ENCODE measurements at places on chromosomes 12 and 14.

- no peak for DNase-seq
These were observed 94.1 kb downstream of the PHETA1 start for GRCh38 chr12:111274777-111275176.

GRCh38 chr12:104423273-104423672 lies 33.5 kb upstream of the CHST11 start:
- no peak for DNase-seq

GRCh38 chr14:67536087-67536486 lies 3.0 kb downstream of the PLEKHH1 start:
- no peak for DNase-seq

DNA sequence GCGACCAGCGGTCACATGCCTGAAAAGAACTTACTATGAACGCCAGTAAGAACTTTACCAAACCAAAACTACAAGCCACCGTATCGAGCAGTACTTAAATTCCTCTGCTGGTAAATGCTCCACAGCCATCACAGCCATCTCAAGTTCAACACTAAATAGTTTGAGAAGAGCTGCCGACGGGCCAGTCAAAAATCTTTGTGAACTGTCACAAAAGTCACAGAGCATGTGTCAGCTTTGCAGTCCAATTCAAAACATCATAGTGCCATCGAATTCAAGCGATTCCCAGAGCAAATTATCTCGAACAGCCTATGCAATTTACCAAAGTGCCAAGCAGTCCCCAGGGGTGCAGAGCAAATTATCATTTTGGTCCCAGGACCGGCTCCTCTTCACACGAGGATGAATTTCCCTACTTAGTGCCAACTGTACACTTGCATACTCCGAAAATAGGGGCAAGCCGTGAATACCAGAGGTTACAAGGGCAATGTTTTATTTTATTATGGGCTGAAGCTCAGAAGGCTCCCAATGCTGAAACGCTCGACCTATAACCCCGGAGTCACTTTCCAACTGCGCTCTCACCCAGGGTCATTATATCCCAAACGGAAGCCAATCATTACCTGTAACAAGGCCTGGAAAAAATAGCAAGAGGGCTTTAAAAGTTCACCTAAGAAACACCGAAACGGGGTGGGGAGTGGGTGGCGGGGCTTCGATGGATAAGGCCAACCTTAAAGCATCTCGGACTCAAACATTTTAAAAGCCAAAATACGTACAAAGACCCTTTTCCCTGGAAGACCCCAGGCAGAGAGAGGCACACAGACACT lies 1.1 kb downstream of the LRP6 start:
- no peak for DNase-seq

GRCh38 chr12:71440345-71440762 lies 756 bp downstream of the LGR5 start:
- DNase-seq, result no peak

DNA sequence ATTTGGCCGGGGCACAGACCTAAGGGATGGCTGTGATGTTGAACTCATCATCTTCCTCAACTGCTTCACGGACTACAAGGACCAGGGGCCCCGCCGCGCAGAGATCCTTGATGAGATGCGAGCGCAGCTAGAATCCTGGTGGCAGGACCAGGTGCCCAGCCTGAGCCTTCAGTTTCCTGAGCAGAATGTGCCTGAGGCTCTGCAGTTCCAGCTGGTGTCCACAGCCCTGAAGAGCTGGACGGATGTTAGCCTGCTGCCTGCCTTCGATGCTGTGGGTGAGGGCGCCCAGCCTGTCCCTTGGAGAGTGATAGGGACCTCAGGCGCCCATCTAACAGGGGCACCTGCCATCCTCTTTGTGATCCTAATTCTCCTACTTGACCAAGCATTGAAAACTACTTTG lies 12.4 kb downstream of the OAS3 start:
- no peak for DNase-seq

- no peak for DNase-seq
These were observed 28.5 kb downstream of the ACTR6 start for GRCh38 chr12:100229036-100229635.

- DNase-seq, result no peak
These were observed 74.6 kb upstream of the CEP83 start for GRCh38 chr12:94534278-94534677.

DNA sequence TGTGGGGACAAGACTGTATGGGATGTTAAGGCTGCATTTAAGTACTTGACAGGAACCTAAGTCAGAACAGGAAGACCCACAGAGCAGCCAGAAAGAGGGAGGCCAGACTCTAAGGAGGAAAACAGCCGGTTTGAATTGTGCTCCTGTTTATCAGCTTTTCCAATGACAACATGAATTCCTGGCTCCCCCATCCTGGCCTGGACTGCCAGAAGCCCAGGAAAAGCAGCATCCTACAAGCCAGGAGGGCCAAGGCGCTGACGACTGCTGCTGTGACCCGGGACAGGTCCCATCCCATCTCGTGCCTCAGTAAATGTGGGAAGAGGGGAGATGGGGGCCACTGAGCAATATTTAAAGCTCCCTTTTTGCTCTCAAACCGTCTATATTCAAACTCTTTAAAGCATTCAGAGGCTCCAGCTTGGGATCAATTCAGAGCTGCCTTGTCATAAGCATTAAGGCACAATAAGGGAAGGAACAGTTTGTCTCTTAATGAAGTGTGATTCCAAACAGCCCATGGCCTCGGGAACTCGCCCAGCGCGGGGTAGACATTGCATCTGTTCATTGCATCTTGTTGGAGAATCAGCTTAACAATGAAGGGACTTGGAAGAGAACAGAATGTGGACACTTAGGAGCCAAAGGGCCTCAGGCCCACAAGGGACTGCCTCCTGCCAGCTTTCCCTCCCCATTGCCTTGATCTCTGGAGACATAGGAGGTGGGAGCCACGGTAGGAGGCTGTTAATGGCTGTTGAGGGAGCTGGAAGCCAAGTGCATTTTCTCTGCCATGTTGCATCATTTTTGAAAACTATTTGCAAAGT lies 49.6 kb downstream of the CMKLR1 start:
- DNase-seq, result no peak

GRCh38 chr12:91975891-91976290 lies 169.8 kb downstream of the BTG1 start:
- no peak for DNase-seq

DNA sequence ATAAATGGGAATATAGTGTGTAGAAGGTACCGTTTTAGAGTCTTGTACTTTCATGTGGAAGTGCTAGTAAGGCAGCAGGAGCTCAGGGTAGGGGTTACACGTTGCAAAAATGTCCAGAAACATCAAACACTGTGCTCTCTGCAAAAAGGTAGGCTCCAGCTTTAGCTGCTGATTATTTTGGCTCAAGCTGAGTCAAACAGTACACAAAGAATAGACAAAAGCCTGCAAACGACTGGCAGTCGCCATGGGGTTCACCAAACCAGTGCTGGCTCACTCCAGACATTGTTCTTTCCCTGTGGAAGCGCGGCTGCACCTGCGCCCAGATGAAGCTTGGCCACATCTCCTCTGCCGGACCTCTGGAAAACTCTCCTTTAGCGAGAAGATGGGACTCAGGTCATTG lies 45.3 kb upstream of the NAA30 start:
- DNase-seq, result no peak
